Activated naive CD8-positive, alpha-beta T cell treated with anti-CD3 and anti-CD28 coated beads for 36 hours (primary cell): ENCODE measurements at places on chromosomes 6 and 20. TPM values are rescaled to one million over a fixed set of nuclear protein-coding genes. Genes with fewer than 3 reads are reported as not detected.

- no peaks in the 10 kb centered on the region for H3K36me3 ChIP-seq
- no peak overlapping the region for H3K27ac ChIP-seq
- no peaks in the 10 kb centered on the region for H3K4me1 ChIP-seq
- H3K27me3 ChIP-seq = no peaks in the 10 kb centered on the region
- DNase-seq = no peak
- H3K4me3 ChIP-seq = no peak overlapping the region
These were observed 31.3 kb upstream of the BMP2 start for GRCh38 chr20:6735942-6736845.

DNA sequence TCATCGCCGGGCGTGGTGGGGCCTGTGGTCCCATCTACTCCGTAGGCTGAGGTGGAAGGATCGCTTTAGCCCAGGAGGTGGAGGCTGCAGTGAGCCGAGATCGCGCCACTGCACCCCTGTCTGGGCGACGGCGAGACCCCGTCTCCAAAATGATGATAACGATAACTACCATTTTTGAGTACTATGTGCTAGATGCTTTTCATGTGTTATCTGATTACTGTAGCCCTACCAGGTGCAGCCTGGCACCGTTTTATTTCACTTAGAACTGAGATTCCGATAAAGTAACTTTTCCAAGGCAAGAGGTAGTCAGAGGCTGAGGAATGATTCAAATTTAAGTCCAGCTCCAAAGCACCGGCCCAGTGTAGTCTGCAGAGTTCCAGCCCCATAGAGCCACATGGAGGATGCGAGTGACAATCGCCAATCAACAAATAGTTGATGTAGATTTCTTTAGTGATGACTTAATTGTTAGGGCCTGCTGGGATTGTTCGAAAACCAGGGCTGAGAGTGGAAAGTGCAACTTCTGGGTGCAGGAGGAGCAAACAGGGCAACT lies 727 bp downstream of the ERMARD start:
- peaks cover 27% of the 10 kb centered on the region for H3K4me1 ChIP-seq
- peaks cover 17% of the 10 kb centered on the region for H3K36me3 ChIP-seq
- peak overlapping the region; percentile 92 for H3K4me3 ChIP-seq
- DNase-seq = no peak

- H3K36me3 ChIP-seq = no peaks in the 10 kb centered on the region
- DNase-seq = no peak
These were observed 371.6 kb downstream of the BCKDHB start for GRCh38 chr6:80478030-80478429.

Gene SLC26A8
- not detected for total RNA-seq

- peak overlapping the region; percentile 95 for H3K4me3 ChIP-seq
- H3K27me3 ChIP-seq = peaks cover 32% of the 10 kb centered on the region
- peaks cover 52% of the 10 kb centered on the region for H3K4me1 ChIP-seq
- DNase-seq = peak; percentile 73
These were observed 516 bp upstream of the IRF4 start for GRCh38 chr6:390914-391558.
